Glomerular endothelial cell (primary cell): ENCODE measurements at places on chromosomes 7 and 10. TPM values are rescaled to one million over a fixed set of nuclear protein-coding genes. Genes with fewer than 3 reads are reported as not detected.

- DNase-seq: no peak
Observed at GRCh38 chr10:13808556-13809391, 222.0 kb downstream of the PRPF18 start.

DNA sequence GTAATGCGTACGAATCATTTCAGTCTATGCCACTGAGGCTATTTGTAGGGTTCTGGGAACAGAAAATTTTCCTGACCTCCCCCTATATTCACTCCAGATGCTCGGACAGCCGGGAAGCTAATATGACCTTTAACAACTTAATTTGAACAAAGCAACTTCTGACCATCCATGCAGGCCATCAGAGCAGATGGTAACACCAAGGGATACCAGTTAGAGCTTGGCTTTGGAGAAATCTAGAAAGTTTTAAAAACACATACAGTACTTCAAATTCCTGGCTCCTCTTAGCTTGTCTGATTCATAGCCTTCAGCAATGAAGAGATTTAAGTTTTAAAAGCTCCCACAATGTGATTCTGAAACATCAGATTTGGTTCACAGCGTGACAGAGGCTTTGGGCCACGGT is 257.3 kb downstream of the GPAM start:
- no peak for DNase-seq

Gene IDE
- 26.0 and 30.7 TPM in 2 replicates for total RNA-seq

- no peak for DNase-seq
Observed at GRCh38 chr7:82676777-82677463, 233.3 kb upstream of the CACNA2D1 start.

DNA sequence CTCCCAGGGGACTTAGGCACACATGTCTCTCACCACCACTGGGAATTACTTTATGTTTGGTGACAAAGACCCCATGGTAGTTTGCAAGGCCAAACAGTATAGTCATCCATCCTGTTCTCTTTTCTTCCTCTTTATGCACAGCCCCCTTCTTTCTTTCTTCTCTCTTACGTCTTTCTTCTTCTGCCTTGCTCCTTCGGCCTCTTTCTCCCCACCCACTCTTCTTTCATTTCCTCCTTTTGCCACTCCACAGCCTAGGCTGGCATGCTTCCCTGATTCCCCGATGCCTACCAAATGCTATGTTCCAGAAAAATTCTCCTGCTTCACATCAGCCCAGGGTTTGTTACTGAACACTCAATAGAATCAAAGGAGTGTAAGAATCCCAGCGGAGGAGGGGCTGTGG is 62.4 kb upstream of the MKLN1 start:
- DNase-seq: no peak

Gene KCNMA1
- total RNA-seq: 6.7 and 11.4 TPM in 2 replicates

DNA sequence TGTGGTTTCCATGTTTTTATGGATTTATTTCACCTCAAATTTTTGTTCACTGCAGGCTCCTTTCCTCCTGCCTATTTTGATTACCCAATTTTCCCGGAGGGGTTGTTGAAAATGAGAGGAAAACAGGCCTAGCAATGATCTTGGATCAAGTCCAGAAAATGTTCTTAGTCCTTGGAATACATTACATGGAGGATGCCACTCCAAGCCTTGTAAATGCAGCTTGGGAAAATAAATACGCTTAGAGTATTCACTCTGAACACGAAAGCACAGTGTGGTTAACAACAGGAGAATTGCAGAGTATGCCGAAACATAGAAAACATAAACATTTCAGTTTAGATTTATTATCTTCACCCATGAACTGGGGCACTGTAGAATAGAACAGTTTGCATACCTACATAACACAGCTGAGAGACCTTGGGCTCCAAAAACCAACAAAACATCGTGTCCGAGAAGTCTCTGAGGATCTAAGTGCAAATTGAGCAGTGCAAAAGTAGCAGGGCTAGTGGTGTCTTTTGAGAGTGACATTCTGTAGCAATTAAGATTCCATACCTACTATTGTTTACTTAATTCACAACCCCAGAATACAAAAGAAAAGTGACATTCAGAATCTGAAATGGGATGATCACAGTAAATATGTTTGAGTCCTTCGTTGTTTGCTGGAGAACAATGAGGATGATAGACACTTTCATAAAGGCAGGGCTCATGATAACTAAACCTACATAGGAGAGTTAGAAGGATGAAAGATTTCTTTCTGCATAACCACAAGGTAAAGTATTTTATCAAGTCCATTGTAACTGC is 7.6 kb upstream of the CD36 start:
- DNase-seq: no peak

Gene NODAL
- not detected in 2 replicates for total RNA-seq

Gene SLC29A3
- total RNA-seq: 3.1 and 6.2 TPM in 2 replicates
